T-helper 22 cell (primary cell): ENCODE measurements at places on chromosomes 6 and 20.

DNA sequence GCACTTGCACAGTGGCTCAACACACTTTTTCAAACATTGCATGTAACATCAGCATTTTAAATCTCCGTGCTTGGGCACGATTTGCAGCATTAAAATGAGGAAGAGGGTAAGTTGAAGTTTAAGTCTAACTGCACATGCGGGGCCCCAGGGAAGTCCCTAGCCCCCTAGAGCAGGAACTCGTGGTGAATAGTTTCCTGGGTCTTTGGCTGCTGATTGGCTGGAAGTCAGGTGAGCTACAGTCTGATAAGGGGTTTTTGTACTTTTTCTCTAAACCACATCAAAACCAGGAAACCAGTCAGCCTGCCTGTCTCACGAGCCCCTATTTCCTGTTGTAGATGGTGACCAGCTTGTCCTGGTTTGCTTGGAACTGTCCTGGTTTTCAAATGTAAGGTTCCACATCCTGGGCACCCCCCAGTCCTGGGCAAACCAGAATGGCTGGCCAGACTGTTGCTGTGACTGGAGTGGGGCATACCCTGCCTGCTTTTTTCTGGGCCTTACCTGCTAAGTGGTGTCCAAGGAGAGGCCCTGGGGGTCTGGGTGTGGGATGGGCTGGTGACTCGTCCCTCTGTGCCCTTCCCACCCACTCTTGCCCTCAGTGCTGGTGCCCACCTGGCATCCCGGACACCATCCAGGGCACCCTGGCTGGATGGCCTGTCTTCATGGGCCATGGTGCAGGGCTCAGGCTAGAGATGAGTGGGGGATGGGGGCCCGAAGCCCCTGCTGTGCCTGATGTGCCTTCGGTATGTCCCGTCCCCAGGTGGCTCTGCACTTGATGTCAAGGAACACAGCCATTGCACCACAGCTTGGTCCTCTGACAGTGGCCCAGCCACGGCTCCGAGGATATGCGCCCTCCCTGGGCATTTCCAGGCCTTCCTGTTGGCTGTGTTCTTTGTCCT is 31.8 kb downstream of the SUN5 start:
- peak; percentile 89 for DNase-seq

- no peak for DNase-seq
Observed at GRCh38 chr6:42394151-42394550, 57.6 kb downstream of the TRERF1 start.

DNA sequence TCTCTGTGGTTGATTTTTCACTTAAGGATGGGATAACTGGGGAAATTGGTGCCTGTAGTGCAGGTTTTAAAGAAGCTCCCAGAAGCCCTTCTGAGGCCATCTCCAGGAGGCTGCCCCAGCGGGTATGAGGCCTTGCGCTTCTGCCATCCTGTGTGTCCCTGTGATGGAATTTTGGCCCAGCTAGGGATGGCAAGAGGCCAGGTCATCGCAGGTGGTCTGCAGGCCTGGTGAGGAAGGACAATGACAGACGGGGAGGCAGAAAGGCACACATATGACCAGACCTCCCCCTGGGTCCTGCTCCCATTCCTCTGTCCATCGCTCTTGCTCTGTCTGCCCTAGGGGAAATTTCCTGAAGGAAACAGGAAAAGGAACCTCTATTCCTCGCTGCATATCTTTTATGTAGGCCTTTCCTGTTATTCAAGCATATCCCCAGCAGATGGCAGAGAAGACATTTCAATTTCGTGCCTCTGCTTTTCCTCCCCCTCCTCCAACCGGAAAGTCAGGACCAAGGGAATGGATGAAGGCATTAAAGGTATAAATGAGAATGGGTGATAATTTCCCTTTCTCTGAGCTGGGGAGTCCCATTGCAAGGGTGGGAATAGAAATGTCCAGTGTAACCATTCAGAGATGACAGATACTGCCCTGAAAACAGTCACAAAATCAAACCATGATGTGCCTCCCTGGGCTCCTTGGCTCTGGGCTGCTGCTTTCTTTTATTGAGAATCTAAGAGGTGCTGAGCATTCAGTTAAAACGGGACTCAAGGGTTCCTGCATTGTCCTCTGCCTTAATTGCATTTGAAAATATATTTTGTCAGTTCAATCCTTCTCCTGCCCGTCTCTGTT is 17.6 kb upstream of the HLA-F start:
- no peak for DNase-seq

DNA sequence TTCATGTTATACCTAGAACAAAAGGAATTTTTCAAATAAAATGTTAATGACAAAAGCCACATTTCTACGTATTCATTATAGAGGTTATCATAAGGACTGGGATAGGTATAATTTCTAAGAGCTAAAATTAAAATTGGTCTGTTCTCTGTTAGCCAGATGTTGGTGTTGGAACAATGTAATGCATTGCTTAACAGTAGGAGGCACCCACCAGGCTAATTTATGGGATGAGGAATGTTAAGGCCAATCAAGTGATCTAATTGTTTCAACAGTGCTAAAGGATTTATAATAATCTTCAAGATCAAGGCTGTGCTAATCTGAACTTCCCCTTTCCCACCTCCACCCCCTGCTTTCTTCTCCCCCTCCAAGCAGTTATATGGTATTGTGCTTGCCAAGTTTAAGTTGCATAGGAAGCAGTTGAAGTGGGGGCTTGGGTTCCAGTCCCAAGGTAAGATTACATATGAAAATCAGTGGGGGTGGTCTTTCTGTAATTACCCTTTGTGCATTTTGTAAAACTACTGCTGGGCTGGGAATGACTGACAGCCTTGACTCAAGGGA is 89.2 kb upstream of the BACH2 start:
- no peak for DNase-seq

- DNase-seq: no peak
Observed at GRCh38 chr20:7231303-7231702, 463.8 kb downstream of the BMP2 start.

DNA sequence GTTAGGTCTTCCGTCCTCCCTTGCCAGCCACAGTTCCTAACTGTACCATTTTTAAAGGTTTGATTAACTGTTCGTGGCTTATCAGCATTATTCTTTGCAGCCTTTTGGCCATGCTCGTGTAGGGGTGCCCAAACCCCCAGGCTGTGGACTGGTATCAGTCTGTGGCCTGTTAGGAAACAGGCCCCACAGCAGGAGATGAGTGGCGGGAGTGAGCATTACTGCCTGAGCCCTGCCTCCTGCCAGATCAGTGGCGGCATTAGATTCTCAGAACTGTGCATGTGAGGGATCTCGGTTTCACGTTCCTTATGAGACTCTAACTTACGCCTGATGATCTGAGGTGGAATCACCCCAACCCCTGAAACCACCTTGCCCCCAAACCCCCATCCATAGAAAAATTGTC is 79.3 kb downstream of the TBC1D7 start:
- DNase-seq: no peak

DNA sequence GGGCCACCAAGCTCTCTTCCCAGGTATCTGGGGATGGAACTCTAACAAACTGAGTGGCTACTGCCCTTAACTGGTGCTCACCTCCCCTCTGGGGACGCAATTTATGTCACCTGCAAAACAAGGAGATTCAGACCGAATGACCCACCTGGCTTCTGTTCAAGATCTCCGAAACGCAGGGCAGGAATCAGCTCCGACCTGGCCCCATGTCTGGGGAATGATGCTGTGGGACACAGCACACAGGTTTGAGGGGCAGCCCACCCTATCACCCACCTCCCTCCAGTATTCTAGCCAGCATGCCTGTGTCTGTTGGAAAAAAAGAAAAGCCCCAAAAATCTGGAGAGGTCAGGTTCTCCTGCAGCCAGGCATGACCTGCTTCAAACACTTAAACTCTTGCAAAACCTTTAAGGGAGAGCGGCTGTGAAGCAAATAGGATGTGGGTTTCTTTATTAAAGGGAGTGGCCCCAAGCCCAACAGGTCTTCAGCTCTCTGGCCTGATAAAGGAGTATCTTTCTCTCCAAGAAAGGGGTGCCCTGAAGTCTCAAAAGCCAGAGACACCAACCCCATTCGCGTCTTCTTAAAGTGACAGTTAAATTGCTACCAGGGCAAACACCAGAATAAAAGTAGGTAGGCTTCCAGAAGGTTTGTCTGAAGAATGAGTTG is 6.4 kb downstream of the PREX1 start:
- no peak for DNase-seq

GRCh38 chr6:27791182-27791943 is 120.8 kb downstream of the OR2B2 start:
- no peak for DNase-seq

- DNase-seq: no peak
Observed at GRCh38 chr20:50540620-50541605, 30.7 kb downstream of the PTPN1 start.

- no peak for DNase-seq
Observed at GRCh38 chr6:90895299-90896074, 308.6 kb upstream of the MAP3K7 start.

DNA sequence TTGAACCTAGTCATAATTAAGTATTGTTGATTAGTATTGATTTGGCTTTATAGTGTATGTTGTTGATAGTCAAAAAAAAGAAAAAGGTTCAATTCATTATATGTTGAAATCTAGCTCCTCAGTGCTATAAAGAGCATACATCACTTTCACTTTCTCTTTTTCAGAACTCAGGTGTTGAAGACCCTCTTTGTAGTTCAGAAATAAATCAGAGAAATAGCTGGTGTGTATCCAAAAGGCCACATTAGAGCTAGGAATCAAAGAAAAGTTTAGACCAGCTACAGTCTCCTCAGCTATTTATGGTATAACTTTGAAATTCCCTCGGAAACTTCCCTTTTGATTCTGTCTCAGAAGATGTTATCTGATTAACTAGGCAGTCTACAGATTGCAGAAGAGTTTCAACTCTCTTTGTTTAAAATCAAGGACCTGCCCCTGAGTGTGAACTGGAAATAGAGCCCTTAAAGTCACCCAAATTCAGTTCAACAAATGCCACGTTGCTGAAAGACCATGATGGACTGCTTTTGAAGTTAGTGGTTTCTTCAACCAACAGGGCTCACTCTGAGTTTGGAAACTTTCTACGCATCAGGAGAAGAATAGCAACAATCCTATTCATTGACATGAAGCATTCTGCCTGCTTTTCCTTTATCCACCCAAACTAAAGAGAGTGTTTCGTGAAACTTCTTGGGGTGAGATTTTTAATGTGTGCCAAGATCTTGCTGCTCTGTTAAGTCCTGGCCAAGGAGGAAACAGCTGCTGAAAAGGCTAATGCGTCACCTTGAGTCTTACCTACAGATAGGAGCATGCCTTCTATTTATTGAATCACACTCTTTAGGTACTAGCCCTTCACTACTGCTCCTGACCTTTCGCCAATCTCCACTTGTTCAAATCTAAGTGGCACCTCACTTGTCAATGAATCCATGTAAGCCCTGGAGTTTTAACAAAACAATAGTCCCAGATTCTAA is 111.7 kb downstream of the TNFRSF21 start:
- DNase-seq: no peak

GRCh38 chr6:12032783-12033573 is 20.9 kb downstream of the HIVEP1 start:
- no peak for DNase-seq

GRCh38 chr6:27145731-27146455 is 101.6 kb upstream of the PRSS16 start:
- peak; percentile 64 for DNase-seq

- no peak for DNase-seq
Observed at GRCh38 chr6:55957961-55958422, 82.6 kb upstream of the BMP5 start.

- DNase-seq: no peak
Observed at GRCh38 chr20:11083841-11084240, 410.0 kb upstream of the JAG1 start.

DNA sequence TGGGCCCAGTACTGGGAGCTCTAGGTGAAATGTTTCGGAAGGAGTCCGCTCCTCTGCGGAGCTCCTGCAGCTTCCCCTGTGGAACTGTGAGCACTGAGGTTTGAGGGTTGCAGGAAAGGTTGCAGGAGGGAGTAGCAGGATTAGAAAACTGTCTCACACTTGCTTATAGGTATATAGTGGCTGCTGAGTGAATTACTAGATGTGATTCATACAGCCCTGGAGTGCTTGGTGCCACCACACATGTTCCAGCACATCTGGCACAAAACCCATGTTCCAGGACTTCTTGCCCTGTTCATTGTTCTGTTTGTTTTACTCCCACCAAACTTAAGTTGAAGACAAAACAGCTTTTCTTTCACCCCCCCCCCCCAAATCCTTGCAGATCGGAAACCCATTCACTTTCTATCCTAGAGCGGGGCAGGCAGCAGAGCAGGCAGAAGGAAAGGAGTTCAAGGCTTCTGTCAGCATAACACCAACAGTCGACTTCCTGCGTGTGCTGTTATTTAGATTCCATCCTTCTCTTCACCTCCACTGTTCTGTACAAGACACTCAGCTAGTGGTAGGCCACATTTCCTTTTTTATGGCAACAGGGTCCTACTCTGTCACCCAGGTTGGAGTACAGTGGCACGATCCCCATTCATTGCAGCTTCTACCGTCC is 669 bp upstream of the PEX6 start:
- no peak for DNase-seq

- DNase-seq: no peak
Observed at GRCh38 chr6:15623276-15624116, 39.3 kb downstream of the DTNBP1 start.

DNA sequence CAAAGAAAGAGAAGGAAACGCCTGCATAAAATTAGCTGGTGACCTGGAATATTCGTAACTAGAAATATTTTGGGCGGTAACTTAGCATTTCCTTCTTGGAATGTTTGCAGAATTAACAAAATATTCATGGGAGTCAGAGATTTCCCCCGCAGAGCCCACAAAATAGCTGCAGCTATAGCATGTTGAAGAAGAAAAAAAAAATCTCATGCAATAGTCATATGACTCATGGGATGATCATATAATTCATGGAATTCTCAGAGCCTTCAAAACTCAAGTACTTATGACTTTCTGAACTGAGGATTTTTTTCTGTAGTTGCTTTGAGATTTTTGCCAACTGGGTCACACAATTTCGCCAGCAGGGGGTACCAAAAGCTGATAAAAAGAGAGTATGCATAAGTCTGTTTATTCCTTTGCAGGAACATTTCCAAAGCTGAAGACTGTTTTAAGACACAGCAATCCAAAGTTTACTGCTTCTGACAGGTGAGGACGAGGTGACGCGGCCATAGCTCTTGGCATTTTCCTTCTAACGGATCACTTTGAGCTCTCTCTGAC is 586.0 kb upstream of the CHD6 start:
- DNase-seq: no peak

DNA sequence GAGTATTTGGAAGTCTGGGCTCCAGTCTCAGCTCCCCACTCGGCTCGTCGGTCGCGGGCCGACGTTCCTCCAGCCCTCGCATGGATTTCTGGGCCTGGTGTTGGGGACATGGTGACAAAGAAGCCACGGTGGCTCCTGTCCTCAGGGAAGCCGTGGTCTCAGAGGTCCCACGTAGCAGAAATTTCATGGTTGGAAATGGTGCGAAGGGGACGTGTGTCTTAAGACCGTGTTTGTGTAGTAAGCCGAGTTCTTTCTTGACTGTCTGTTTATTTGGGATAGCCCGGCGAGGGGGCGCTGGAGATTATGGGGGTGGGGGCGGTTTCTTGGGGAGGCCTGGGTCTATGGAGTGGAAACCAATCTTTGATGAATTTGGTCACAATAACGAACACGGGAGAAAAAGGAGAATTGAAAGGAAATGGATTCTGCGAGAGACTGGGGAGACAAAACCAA is 23.5 kb upstream of the MAP3K7 start:
- DNase-seq: no peak
